Esophagus squamous epithelium (tissue), 5 donors: ENCODE measurements at places on chromosomes 6 and 20.

- no peak for DNase-seq
Measured at GRCh38 chr6:161415302-161415855, 141.5 kb upstream of the AGPAT4 start.

DNA sequence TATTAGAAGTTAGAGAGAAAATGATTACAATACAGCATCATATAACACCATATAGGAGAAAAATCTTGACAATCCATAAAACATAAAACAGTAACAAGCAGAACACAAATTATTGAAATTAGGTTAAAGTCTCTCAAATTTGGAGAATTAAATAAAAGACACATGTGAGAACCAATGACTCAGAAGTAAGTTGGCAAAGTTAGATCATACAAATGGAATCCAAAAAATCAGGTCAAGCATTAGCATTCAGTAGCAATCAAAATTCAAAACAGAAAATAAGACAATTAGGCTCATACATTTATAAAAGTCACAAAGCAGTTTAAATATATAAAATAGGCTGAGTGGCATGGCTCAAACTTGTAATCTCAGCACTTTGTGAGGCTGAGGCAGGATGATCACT is 775.6 kb downstream of the PHF3 start:
- DNase-seq = no peak

GRCh38 chr6:5941188-5941587 is 65.5 kb downstream of the NRN1 start:
- DNase-seq = no peak

DNA sequence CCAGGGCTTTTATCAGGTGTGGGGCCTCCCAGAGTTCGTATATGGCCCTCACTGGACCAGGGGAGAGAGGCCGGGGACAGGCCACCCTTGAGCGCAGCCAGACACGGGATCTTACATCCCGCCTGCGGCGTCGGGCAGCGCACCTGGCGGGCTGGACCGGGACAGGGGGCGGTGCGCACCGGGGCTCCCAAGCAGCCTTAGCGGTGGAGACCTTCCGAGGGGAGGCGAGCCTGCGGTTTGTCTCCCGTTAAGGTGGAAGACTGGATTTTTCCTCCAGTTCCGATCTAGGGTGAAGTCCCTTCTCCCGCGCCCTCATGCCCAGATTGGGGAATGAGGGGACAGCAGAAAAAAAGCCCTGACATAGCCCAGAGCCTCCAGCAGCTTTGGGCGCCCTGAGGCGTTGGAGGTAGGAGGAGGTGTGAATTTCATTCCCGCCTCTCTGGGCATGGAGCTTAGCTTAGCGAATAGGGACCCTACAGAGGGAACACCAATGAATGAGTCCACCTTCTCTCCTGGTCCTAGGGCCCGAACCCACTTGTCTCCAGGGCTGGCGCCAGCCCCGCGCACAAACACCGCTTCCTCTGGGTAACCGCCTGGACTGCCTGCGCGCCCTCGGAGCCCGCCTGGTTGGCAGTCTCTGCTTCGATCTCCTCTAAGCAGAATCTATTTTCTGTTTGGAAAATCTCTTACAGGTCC is 6.7 kb upstream of the LAMP5 start:
- no peak for DNase-seq

DNA sequence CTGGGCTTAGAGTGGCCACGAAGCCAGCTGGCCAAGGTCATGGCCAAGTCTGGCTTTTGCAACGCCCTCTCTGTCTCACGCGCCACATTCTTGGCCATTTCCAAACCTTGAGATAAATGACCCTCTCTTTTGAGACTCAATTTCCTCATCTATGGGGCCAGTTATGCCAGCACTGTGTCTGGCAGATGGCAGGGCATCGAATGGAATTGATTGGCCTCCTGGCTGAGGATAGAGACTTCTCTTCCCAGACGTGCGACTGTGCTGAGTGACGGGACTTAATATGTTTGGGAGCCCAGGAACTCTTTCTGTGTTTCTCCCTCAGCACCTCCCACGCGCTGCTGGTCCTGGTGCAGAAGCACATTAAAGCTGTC is 7.6 kb downstream of the BPIFB2 start:
- DNase-seq = no peak

GRCh38 chr6:75752365-75752764 is 3.3 kb downstream of the MYO6 start:
- DNase-seq = no peak

DNA sequence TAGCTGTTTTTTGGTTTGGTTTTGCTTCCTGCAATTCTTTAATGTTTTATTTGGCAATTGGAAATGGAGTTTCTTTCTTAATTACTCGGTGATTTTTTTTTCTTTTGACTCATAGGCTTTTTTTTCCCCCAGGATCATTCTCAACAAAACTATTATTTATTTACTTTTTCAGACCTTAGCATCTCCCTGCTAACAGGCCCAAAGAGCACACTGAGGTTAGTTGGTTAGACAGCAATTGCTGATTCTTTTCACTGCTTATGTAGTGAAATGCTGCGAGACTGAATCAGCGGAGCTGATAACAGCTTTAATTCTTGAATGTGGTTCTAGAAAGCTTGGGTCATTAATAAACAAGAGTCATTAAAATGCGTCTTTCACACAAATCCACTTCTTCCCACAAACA is 79.1 kb upstream of the ZFP64 start:
- no peak for DNase-seq

DNA sequence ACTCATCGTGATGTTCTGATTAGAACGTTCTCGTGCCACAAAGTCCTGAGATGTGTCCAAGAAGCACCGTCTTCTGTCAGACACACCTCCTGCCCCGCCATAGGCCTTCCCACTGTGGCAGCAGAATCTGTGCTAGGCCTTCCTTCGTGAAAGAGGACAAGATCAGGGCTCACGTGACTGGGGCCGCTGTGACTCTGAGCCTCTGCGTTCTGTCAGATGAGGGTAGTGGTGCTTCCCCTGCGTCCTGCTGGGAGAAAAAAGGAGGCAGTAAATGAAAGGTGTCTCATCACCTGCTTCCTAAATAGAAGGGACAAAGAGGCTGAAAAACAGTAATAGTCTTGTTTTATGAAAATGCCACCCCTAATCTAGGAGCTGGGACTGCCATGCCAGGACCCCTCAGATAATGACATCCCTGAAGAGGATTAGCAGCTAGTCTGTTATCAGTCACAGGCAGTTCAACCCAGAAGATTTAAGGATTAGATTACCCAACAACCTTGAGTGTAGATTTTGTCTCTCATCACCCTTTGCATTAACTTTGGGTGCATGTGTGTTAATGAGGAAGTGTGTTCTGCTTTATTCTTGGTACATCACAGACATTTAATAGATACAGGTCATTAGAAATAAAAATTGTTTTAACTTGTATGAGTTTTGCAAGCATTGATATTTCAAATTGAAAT is 4.1 kb downstream of the DNAJC5 start:
- no peak for DNase-seq
